ENCODE measurements at places on chromosomes 4 and X.

GRCh38 chr4:74278490-74278889, 29.8 kb upstream of the EPGN start:
- DNase-seq = no peak

DNA sequence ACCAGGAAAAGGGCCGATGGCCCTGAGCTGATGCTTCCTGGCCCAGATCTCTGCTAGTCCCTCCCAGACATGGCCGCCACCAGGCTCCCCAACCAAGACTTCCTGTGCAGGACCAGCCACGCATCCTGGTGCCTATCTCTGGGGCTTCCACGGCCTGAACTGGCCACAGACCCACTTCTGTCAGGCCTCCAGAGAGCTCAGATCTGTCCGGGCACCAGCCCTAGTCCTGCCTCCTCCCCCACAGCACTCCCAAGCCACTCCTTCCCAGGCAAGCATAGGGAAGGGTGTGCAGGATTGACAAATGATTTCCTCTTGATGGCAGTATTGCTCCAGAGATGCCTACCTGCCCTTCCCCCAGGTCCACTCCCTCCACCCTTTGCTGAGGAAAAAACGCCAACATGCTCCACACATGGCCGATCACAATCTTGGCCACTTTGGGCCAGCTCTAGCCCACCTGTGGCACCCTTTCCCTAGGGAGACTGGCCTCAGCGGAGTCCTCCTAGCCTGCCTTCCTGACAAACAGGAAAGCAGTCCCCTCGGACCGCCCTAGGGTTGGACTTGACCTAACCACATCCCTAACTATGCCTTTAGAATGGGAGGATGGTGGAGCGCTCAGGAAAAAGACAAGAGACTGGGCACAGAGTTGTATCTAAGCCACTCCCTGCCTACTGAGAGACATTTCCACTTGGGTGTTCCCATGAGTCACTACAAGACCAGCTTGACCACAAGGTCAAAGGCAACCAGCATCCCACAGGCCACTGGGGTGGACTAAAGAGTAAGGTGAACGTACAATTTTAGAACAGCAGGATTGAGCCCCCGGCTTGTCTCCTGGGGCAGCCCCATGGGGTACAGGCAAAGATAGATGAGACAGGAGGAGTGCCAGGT, 277.5 kb upstream of the AGTR2 start:
- peak; percentile 43 for DNase-seq

- no peak for DNase-seq
Measured at GRCh38 chr4:182169572-182169971, 73.6 kb upstream of the TENM3 start.

GRCh38 chr4:58063404-58064160, 953.4 kb upstream of the IGFBP7 start:
- no peak for DNase-seq

DNA sequence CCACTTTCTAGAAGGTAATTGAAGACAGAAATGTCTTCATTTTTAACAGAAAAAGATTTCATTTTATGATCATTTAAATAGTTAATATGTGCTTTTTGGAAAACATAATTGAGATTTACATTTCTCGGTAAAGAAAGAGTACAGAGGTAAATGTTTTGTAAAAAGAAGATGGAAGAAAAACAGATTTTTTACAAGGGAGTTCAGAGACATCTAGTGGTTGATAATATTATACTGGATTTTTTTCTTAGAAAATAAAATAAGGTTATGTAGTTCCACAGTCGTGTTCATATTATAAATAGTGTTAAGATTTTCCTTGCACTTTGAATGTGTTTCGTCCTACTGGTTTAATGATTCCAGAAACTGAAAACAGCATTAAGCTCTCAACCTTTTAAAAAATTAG, 60.6 kb downstream of the SMARCA1 start:
- DNase-seq = no peak

DNA sequence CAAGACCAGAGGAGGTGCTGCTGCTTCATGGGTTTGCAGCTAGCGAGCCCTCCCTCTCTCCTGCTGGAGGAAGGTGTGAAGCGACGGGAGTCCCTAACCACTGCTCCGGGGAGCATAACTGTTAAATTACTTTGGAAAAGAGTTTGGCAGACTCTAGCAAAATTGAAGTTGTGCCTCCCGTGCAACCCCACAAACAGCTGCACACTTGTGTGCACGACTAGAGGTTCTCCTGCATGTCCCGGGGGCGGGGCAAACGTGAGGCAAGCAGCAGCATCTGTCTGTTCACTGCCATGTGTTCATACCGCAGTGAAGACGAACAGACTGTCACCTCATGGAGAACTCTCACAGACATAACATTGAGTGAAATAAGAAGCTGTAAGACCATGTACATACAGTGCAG, 34.5 kb downstream of the TNIP2 start:
- no peak for DNase-seq

- DNase-seq = no peak
Measured at GRCh38 chr4:6453688-6453990, 18.8 kb downstream of the PPP2R2C start.

DNA sequence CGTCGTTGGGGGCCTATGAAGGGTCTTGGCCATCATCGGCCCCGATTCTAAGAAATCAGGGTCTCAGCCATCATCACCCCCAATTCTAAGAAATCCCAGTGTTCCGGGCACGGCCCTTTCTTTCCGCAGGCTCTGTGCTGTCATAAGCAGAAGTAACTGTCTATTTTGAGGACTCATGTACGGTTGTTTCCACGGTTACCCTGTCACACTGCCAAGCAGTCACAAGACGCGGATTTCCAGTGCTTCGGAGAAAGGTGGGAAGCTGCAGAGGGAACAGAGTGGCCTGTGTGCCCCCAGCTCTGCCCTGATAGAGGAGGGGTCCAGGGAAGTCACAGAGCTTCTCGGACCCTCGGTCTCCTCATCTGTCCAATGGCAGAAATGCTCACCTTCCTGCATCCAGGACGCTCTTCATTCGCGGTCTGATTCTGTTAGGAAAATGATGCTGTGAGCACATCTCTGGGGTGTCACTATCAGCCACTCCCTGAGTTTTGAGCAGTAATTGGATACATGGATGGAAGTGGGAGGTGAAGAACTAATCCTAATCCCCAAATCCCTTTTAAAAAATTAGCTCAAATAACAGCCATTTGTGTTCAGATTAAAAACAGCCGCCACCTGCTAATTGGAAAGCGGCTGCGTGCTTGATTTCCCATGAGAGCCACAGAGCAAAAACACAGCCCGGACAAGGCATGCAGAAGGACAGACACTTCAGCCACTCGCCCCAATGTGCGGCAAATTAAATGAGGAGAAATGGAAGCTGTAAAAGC, 73.1 kb downstream of the WFS1 start:
- no peak for DNase-seq

GRCh38 chr4:127080141-127080540, 552.6 kb upstream of the INTU start:
- DNase-seq = no peak

DNA sequence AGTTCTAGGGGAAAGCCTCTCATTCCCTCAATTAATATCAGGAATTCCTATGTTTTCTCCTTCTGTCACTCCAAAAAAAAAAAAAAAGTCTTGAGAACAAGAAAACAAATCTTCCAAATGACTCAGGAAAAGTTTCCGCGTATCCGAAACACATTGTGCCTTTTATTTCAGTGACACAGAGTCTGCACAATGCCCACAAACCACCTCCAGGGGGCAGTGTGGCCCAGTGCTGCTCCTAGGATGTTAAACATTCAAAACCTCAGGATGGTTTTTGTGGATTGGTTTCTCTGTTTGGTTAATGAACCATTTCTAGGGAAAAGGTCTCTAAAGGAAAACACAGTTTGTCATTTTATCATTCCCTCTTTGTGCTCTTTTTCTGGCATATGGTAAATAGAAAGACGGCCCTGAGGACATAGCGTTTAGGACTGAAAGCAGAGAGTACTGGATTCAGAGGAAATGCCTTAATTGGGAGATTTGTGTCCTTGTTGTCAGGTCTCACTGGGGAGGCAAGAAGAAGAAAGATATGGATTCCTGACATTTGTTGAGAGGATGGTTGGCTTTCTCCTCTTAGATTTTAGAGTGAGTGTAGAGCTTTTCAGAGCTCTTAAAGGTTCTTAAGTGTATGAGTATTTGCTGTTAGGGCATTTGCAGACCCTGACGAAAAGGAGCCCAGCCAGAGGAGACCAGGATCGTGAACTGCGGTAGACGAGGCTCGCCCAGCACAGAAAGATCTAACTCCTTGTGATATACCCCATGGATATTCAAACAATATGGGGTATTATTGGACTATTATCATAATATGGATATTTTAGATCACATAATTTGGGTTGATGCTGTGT, 65.7 kb upstream of the MAP9 start:
- DNase-seq = peak; percentile 19

DNA sequence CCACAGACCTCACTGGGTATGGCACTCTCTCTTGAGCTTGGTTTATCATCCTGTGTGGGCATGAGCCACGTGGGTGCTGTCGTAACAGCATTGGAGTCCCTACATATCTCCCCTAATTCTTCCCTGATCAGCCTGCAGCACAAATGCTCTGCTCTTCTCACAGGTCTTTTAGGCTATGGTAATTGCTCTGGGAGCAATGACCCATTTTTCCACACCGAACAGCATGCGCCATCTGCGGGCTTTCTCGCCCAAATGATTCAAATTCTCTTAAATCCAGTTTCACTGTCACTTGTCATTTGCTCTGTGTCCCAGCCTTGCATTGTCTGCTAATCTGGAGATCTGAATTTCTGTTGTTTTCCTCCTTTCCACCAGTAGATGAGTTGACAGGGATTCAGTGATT, 48.9 kb upstream of the GATB start:
- DNase-seq = no peak

DNA sequence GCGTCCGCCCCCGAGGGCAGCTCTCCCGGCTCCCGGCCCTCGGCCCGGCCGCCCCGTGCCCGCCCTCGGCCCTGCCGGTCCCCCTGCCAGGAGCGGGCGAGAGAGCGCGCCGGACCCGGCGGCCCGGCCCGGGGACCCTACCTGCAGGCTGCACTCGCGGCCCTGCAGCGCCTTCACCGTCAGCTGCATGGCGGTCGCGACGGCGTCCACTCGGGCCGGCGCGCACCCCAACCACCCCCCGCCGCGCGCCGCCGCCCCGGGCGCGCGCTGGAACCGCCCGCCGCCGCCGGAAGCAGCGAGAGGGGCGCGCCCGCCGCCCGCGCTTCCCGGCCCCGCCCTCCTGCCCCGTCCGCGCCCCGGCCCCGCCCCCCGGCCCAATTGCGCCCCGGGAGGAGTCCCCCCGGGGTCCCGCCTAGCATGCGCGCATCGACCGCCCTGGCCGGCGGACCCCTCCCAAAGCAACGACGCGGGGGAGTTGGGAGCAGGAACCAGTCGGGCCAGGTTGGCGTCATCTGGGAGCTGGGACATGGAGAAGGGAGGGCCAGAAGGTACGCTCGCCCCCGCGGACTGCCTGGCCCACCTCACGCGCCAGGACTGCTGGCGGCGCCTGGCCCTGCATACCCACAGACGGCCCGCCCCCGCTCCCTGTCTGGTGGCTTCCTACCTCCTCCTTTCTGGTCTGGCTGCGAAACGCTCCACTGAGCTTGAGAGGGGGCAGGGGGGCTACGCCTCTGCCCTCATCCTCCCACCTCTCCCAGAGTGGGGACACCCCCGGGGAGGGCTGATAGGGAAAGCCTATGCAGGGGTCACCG, at the start of gene UBL4A:
Gene UBL4A (minus strand): TSS at position 220 of the 812 bp plus-strand sequence. CDS start 31 bp downstream, at position 189.
- DNase-seq = peak; percentile 39

DNA sequence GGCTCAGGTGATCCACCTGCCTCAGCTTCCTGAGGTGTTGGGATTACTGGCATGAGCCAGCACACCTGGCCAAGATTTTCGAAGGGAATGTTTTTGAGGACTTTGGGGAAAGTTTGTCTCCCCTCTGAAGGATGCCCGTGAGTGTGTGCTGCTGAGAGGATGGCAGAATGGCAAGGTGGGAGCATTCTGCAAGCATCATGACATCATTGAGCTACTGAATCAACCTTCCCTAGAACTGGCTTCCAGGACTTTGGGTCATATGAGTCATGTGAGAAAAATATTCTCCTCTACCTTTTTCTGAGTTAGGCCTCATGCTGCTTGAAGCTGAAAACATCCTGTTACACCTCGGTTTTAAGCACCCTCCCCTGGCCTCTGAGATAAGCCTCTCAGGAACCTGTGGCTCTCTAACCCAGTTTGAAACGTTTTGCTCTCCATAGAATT, 31.0 kb downstream of the TMEM131L start:
- DNase-seq = peak; percentile 49

DNA sequence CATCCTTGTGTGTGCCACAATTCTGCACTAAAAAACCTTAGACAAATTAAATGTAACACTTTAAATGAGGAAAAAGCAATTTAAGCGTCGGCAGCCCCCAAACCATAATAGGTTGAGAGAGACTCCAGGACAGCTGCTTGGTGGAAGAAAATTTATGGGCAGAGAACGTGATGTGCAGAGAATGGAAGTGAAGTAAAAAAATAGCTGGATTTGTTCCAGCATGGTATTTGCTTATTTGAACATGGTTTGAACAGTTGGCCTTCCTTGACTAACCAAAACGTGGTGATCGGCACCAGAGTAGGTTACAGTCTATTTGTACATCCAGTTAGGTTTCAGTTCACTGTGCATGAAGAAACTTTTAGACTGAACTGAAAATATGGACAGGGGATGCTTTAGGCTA, 343.0 kb upstream of the CPEB2 start:
- no peak for DNase-seq

- DNase-seq = no peak
Measured at GRCh38 chrX:40449956-40450706, 130.6 kb upstream of the ATP6AP2 start.

DNA sequence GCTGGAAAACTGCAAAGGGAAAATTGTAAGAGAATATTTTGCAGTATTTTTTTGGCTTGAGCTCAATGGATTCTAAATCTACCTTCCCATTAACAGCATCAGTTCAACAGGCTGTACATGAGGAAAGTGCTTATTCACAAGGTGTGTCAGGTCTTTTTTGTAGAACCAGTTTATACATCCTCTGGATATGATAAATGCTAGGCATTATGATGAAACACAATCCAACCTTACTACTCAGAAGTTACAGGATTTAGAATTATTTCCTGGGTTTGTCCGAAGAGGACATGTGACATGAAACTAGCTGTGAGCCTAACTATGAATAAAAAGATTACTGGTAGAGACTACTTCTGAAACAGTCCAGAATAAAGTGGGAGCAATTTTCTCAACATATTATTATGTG, 49.5 kb downstream of the ATXN3L start:
- no peak for DNase-seq

- DNase-seq = no peak
Measured at GRCh38 chr4:87232216-87232615, 11.8 kb upstream of the KLHL8 start.
